ENCODE measurements at places on chromosomes 6 and 20. TPM values are rescaled to one million over a fixed set of nuclear protein-coding genes. Genes with fewer than 3 reads are reported as not detected.

DNA sequence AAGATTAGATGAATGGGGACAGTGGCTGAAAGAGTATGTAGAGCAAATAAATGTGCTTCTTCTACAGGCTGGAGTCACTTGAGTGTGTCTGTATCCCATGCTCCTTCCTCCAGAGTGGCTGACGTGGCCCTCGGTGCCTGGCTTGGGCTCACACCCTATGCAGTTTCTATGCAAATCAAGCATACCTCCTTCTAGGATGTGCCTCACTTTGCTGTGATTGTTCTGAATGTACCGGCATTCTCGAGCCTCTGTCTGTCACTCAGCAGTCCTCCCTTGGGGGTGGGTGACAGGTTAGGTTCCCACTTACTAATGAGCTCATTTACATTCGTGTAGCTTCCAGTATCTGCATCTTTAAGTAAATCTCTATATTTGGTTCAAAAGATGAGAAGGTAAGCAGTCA is 55.1 kb upstream of the HDDC2 start:
- DNase-seq, result no peak

DNA sequence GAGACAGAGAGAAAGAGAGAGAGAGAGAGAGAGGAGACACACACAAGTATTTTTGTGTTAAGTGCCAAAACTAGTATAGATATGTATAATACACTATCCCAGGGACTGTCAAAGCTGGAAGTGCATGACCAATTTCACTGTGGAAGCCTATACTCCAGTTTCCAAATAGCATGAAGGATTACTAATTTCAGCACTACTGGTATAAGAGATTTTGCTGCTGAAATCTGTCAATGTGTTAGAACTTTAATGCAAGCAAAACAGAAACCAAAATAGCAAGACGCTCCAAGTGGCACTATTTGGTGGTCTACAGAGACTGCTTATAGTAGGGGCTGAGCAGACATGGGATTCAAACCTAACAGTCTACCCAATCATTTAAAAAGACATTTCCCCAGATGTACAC is 284.8 kb downstream of the BTBD9 start:
- no peak for DNase-seq

DNA sequence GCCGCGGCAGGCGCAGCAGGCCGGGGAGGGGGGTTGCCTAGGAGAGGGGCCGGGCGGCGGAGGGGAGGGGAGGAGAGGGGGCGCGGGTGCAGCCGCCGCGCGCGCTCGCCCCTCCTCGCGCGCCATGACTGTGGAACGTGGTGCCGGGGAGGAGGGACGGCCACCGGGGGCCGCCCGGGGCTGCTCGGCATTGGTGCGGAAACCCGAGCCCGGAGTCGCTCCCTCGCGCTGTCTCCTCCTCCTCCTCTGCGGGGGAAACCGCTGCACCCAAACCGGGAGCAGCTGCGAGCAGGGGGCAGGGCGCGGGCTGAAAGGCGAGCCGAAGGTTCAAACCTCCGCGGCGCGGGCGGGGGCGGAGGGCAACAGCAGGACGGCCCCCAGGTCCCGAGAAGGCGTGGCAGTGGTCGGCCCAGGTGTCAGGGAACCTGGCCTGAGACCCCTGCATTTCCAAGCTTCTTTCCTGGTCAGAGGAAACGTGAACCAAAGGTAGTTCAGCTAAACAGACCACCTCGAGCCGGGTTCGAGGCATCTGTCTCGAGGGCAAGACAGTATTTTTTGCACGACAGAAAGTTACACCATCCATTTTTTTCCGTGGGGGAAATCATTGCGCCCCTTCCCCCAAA is 1.4 kb upstream of the TRERF1 start:
- peak; percentile 92 for DNase-seq

Gene FAM8A1
- 16.6 TPM for total RNA-seq

DNA sequence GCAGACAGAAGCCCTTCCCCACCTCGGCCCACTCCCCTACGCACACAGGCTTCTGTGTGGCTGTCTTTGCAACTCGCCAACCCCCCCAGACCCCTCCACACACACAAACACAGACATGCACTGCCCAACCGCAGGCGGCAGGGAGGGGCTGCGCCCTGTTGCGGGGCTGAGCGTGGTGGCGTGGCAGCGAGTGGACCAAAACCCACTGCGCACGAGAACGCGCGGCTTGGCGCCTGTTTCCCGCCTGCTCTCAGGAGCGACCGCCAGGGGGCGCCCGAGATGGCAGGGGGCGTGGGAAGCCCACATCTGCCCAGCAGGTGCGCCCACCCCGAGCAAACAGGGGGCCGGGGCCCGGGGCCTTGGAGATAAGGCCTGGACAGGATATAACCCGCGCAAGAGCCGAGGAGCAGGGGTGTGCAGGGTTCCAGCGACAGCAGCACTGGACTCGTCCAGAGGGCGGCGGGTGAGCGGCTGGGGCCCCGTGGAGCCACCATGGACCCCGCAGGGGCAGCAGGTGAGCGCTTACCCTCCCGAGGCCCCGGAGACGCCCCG is at the start of gene RBPJL:
RBPJL (plus strand) TSS at position 410 of the 552 bp plus-strand sequence; CDS start at position 493, 83 bp downstream.
- no peak for DNase-seq

Gene RUNX2
- 0.43 TPM for total RNA-seq

Gene MAP7
- 3.2 TPM for total RNA-seq

- DNase-seq, result peak; percentile 68
Observed at GRCh38 chr6:163414946-163415619, 565 bp downstream of the QKI start.

Gene SLC32A1
- not detected for total RNA-seq

Gene OGFRL1
- 9.1 TPM for total RNA-seq

GRCh38 chr20:63704749-63705117 is 3.0 kb downstream of the ARFRP1 start:
- peak; percentile 45 for DNase-seq

GRCh38 chr6:18792866-18793265 is 405.7 kb downstream of the RNF144B start:
- no peak for DNase-seq

GRCh38 chr6:168794491-168794890 is 353.5 kb downstream of the SMOC2 start:
- no peak for DNase-seq

Gene TFAP2A
- 0.43 TPM for total RNA-seq

DNA sequence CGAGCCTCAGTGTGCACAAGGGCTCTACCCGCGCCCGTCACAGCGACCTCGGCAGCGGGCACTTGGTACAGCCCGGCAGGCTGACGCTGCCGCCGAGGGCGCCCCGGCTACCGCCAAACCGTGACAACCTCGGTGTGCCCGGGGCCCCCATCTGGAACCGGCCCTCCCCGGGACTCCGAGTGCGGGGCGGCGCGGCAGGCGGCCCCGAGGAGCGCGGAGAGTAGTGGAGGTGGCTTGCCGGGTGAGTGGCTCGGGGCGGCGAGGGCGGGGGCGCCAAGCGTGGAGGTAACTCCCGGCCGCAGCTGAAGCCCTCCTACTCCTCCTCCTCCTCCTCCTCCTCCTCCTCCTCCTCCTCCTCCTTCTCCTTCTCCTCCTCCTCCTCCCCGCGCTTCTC is at the start of gene ISM1:
ISM1 (plus strand) TSS at position 371 of the 394 bp plus-strand sequence. CDS start 503 bp downstream, outside the sequence.
- peak; percentile 56 for DNase-seq

GRCh38 chr20:12700701-12701100 is 308.1 kb upstream of the SPTLC3 start:
- DNase-seq, result no peak

- DNase-seq, result no peak
Observed at GRCh38 chr6:56625356-56625755, 17.3 kb downstream of the DST start.

- peak; percentile 98 for DNase-seq
Observed at GRCh38 chr20:34558320-34559218, at the start of gene MAP1LC3A. MAP1LC3A (plus strand) TSS chr20:34558718; CDS start chr20:34558869, 151 bp downstream.

GRCh38 chr20:12130781-12131180 is 213.1 kb downstream of the BTBD3 start:
- no peak for DNase-seq

Gene MYH7B
- total RNA-seq, result 230 TPM

- no peak for DNase-seq
Observed at GRCh38 chr6:116349216-116349615, 21.5 kb upstream of the DSE start.

Gene BEND6
- total RNA-seq, result 0.30 TPM

DNA sequence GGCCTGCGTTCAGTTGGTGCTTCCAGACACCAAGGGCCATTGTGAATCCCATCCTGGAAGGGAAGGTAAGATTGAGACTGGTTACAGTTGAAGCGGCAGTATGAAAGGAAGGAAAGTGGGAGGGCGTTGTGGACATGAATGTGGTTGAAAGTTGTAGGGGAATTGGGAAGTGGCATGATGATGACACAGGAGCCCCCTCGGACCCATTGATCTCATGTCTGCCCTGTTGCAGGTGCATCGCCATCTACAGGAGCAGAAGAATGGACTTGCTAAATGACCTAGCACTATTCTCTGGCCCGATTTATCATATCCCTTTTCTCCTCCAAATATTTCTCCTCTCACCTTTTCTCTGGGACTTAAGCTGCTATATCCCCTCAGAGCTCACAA is 5.5 kb downstream of the HLA-DQA1 start:
- DNase-seq, result no peak

Gene SUMO4
- total RNA-seq, result not detected

DNA sequence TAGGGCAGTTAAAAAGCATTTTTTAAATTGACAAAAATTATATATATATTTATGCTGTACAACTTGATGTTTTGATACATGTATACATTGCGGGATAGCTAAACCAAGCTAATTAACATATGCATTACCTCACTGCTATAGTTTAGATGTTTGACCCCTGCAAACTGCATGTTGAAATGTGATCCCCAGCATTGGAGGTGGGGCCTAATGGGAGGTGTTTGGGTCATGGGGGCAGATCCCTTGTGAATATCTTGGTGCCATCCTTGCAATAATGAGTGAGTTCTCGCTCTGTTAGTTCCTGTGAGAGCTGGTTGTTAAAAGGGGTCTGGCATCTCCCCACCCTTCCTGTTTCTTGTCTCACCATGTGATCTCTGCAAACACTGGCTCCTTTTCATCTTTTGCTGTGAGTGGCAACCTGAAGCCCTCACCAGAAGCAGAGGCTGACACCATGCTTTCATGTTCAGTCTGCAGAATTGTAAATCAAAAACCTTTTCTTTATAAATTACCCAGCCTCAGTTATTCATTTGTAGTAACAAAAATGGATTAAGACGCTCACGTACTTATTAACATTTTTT is 111.8 kb downstream of the MCHR2 start:
- no peak for DNase-seq

DNA sequence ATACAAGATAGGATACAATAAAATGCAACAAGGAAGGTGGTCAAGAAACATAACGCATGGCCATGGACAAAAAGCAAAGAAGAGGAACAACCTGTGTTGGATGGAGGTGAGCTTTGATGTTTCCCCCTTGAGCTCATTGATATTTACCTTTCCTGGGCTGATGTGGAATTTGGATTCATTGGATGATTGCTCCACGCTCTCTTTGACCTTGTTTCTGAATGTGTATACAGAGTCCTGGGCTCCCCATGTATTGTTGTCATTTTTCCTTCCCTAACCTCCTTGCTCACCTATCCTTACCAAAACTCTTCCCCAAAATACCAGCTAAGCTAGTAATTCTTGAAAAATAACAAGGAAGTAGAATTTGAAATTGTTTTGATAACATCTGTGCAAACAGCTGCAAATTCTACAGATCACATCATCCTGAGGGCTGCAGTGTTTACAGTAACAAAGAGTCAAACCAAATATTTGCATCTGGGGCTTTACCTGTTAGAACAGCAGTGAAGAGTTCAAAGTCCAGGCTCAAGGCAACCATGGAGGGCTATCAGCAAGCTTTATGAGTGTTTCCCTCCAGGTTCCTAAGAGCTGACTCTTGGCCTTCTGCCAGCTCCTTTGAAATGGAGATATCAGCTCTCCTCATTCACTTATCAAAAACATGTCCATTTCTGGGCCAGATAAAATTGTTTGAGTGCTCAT is 214.3 kb upstream of the MARCKS start:
- no peak for DNase-seq
